Hypothalamus (tissue), 51 donors: ENCODE measurements at places on chromosomes 2 and 18.

- DNase-seq = no peak
Observed at GRCh38 chr2:238644095-238645081, 203.5 kb upstream of the TWIST2 start.

DNA sequence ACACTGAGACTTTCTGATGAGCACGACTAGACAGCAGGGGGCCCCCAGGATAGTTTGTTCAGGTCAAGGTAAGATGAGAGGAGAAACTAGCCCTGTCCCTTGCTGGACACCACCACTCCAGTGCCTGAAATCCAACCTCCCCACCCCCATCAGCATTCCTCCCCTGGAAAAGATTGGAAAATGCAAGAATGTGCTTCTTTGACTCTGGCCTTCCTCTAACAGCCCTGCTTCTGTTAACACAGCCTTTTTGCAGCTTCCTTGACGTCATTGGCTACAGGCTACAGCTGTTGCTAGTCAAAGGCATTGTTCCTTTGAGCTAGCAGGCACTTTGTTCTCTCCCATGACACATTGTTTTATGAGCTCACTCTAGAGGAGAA lies 20.1 kb upstream of the LTBP1 start:
- no peak for DNase-seq

- DNase-seq = no peak
Observed at GRCh38 chr18:79378536-79379250, 17.0 kb upstream of the NFATC1 start.

GRCh38 chr18:37572736-37573135 lies 7.1 kb upstream of the CELF4 start:
- no peak for DNase-seq

DNA sequence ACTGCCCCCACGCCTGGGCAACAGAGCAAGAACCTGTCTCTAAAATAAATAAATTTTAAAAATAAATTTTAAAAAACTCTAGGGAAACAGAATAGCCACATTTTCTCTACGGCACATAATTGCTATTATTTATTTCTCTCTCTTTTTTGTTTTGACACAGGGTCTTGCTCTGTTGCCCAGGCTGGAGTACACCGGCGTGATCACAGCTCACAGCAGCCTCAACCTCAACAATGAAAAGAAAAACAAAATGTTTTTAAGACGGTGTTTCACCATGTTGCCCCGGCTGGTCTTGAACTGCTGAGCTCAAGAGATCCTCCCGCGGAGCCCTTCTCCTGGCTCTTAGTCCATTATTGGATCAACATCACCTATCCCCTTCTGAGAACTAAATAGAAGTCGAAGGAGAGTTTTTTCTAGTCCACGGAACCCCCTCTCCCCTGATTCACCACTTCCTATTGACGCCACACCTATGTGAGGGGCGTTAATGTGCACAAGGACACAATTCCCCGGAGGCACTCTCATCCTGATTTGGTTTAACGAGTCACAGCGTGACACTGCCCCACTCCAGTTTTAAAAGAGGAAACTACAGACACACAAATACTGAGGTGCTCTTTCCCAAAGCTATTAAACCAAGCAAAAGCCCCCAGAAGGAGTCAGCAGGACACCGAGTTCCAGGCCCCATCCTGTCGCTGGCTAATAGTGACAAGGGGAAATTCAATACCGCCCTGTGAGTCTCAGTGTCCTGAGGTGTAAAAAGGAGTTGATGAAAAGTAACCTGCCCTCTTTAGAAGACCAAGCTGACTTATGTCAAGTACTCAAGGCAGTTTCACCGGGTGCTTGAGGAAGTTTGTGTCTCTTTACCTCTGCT lies 1.1 kb downstream of the NPC1 start:
- no peak for DNase-seq

- DNase-seq = no peak
Observed at GRCh38 chr18:59032308-59032707, 107.4 kb upstream of the SEC11C start.

DNA sequence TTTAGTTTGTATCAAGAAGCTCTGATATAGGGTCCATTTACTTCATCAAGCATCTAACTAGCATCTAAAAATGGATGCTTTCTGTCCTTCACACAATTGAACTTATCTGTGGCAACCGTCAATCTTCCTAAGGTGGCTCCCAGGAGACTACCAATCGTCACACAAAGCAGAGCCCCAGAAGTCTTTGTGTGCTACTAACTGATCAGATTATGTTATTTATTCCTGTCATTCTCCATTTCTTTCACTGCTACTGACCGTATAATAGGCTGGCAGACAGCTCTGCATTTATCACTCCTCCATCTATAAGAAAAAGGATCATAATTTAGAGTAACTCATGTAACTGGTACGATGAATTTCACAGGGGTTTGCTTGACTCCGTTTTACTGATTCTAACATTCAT lies 585.0 kb upstream of the NXPH2 start:
- DNase-seq = no peak

DNA sequence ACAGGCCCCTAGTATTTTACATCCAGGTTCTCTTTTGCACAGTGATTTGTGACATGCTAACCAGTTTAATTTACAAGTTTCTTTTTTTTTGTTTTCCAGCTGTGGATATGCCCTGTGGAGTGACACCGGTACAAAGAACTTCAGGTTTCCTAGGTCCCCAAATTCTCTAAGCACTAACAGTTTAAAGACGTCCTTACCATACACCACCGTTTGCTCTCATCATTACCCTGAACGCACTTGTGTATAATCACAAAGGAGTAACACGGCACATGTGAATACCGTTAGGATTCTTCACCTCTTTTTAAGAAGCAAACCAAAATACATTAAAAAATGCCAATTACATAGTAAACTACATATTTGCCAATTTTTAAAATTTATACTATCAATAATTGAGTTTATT lies 853 bp downstream of the LANCL1 start:
- no peak for DNase-seq

GRCh38 chr2:66521291-66521922 lies 86.5 kb downstream of the MEIS1 start:
- no peak for DNase-seq

DNA sequence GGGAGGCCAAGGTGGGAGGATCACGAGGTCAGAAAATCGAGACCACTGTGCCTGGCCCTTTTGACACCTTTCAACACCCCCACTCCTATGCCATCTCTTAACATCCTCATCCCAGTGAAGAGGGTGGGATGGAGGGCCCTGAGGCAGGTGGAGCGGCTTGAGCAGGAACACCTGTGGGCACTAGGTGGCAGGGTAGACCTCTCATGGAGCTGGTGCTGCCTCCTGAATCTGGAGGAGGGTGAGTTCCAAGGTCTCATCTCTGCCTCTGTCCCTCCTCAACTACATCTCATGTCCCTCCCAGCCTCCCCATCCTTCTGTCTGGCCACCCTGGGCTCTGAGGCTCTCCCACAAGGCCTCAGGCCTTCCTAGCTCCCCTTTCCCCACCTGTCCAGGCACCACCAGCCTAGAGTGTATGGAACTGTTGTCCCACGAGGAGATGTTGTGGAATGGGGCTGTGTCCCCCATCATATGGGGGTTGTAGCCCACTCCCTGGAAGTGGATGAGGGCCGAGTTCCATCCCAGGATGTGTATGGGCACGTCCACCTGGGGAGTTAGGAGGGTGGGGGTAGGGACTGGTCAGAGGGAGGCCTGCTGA lies 17.0 kb upstream of the CRYBA2 start:
- DNase-seq = no peak

DNA sequence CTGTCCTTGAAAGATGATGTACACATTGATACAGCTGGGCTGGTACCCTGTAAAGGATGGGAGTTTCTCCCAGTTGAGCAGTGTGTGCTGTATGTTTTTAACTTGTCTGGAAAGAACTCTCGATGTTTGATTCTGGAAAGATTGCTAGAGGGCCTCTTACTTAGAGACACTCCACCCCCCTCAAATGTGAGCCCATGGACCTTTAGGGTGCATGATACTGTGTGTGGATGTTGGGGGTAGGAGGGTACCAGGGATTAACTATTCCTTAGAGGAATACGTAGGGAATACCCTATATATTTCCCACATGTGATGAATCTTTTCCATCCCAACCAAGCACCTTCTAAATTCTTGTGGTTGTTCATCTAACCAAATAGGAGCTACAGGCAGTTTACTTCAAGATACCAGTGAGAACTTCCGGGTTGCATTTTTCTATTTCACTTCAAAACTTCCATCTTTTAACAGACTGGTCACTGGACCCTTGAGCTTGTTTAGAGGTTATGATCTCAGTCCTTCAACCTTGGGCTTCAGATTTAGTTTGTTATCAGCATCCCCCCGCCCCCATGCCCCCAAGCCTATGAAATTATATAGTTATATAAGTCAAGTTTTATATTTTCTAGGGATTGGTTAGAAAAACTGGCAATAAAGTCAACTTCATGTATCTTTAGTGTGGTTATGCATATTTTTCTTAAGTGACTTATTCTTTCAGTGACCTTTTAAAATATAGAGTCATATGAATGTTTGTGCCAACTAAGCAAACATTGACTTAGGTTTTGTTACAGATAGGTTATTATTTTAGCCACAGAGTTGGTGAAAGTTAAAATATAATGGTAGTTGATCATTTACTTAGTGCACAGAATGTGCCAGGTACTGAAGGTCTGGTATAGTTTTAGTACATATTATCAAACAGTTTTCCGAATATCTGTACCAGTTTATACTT lies 18.2 kb downstream of the AFTPH start:
- DNase-seq = no peak

DNA sequence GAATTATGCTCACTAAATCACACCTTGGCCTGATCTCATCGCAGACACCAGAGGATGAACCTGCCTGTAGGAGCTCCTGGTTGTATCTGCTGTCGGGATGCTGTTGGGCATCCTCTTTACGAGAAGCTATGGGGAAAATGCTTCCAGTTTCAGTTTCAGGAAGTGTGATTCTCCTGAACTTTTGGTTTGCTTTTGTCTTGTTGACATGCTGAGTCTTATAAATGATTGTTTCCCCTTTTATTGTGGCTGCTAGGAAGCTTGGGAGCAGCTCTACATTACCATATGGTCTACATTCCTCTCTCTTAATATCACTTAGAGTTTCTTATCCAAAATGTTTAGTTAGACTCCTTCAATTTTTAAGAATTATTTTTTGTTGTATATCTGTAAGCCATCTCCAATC lies 227.5 kb downstream of the MTX2 start:
- no peak for DNase-seq

DNA sequence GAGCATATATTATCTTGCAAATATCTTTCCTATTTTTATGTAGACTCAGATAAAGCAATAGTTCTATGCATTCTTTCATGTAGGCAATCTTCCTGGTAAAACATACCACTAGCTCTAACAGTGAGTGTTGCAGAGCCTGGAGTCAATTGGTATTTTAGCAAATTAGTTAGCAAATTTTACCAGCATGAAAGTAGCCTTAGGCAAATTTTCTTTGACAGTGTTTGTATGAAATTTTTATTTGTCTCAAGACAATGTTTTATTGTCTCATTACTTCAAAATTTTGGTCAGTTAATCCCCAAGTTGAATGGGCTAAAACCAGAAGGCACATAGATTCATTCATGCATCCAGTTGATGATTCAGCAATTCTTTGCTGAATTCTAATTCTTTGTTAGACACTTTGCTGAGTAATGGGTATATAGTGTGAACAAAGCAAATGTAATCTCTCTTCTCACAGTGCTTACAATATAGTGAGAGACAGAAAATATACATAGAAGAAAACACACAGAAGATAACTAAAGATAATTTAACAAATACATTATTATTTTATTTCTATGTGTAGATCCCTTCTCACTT lies 27.1 kb downstream of the SLC38A11 start:
- DNase-seq = no peak

DNA sequence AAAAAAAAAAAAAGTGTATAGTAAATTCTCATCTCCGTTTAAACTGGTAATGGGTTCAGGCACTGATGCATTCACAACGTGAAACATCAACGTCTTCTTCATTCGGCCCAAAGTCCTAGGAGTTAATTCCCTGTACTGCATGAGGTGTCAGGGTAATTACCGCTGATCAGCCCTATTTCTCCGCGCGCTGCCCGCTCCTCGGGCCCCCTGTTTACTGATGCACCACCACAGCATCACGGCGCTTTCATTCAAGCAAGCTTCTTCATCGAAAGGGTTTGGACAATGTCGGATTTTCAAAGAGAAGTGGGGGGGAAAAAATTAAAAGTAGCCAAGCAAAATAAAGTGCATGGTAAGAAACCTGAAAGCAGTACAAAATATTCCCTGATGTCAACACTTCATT lies 352.0 kb upstream of the POU3F3 start:
- no peak for DNase-seq

DNA sequence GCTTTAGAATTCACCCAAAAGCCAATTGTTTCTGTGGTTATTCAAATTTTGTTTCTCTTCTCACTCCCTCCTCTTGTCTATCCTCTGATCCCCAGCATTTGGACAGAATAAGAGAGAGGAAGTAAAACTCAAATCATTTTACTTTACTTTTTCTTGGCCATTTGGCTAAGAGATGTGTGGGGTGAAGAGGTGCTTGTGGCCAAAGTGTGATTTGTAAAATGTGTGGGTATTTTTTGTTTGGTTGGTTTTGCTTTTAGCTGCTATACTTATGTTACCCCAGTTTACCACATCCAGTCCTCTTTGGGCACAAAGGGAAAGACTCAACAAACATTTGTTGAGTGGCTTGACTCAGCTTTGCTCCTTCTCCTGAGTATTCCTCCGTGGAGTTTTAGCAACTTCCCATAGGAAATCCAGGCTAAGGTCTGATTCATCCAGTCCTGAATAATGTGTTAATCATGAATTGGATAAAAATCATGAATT lies 109.1 kb upstream of the CYP1B1 start:
- DNase-seq = no peak

DNA sequence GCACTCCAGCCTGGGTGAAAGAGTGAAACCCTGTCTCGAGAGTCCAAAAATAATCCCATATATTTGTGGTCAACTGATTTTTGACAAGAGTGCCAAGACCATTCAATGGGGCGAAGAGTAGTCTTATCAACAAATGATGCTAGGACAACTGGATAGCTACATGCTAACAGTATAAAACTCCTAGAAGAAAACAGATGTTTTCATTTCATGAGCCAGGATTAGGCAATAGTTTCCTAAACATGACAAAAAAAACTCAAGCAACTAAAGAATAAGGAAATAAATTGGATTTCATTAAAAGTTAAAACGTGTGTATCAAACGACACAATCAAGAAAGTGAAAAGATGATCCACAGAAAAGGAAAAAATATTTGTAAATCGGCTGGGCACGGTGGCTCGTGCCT lies 6.3 kb downstream of the LIMS2 start:
- DNase-seq = no peak

GRCh38 chr2:214574084-214574781 lies 163.4 kb downstream of the VWC2L start:
- no peak for DNase-seq

DNA sequence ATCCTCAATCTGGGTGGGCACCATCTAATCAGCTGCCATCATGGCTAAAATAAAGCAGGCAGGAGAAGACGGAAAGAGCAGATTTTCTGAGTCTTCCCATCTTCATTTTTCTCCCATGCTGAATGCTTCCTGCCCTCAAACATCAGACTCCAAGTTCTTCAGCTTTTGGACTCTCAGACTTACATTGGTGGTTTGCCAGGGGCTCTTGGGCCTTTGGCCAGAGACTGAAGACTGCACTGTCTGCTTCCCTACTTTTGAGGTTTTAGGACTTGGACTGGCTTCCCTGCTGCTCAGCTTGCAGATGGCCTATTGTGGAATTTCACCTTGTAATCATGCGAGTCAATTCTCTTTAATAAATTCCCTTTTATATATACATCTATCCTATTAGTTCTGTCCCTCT lies 36.6 kb downstream of the DIPK1C start:
- DNase-seq = no peak

GRCh38 chr18:65526099-65526498 lies 224.7 kb upstream of the CDH7 start:
- DNase-seq = no peak
